Stimulated activated CD4-positive, alpha-beta T cell treated with anti-CD3 and anti-CD28 coated beads, Interleukin-1b, Interleukin-23, amount 100 ng/mL, for 4 hours (primary cell): ENCODE measurements at places on chromosomes 7 and 10.

- no peak for DNase-seq
Measured at GRCh38 chr7:41732436-41732785, 29.5 kb upstream of the INHBA start.

GRCh38 chr10:31702005-31702404, 226.6 kb downstream of the ARHGAP12 start:
- no peak for DNase-seq

- DNase-seq: no peak
Measured at GRCh38 chr10:12944931-12945330, 56.6 kb downstream of the CCDC3 start.

- no peak for DNase-seq
Measured at GRCh38 chr10:124894569-124895215, 47.2 kb upstream of the ZRANB1 start.

DNA sequence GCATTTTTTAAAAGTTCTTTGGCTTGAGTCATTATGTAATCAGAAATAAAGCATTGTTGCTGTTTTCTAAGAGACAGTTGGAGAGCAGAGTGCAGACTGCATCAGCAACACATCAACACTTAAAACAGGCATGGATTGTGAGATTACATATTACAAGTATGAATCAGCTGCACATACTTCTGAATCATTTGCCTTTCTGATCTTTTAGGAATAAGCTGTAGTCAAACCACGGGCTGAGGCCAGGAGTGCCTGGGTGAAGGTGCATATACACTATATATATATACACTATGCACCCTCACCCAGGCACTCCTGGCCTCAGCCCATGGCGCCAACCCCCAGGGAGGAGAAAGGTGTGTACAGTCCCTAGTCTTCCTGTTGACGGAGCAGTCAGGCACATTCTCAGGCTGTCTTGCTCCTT, 52.4 kb upstream of the DLX6 start:
- DNase-seq: no peak

DNA sequence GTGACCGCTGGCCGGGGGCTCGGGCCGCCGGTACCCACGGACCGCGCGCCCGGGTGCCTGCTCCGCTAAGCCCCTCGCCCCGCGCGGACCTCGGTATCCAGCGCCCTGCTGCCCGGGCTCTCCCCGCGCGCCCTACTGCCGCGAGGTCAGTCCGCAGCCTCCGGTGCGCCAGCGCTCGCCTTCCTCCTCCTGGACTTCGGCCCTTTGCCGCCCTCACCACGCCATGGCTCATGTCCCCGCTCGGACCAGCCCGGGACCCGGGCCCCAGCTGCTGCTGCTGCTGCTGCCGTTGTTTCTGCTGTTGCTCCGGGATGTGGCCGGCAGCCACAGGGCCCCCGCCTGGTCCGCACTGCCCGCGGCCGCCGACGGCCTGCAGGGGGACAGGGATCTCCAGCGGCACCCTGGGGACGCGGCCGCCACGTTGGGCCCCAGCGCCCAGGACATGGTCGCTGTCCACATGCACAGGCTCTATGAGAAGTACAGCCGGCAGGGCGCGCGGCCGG, 483 bp downstream of the GDF10 start:
- no peak for DNase-seq

DNA sequence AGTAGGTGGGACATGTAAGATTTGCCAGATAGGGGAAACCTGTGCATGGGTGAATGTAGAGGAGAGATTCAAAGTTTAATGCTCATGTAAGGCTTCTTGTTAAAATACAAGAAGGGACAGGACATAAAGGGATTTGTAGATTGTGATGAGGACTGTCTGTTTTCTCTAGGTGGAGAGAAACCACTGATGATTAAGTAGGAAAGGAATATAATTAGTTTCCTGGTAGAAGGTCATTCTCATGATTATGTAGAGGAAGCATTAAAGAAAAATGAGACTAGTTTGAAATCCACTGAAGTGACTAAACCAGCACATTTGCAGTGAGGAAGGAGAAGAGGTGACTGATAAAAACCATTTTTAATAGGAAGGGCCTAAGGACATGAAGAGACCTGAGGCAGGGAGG, 19.6 kb upstream of the MACC1 start:
- DNase-seq: no peak

DNA sequence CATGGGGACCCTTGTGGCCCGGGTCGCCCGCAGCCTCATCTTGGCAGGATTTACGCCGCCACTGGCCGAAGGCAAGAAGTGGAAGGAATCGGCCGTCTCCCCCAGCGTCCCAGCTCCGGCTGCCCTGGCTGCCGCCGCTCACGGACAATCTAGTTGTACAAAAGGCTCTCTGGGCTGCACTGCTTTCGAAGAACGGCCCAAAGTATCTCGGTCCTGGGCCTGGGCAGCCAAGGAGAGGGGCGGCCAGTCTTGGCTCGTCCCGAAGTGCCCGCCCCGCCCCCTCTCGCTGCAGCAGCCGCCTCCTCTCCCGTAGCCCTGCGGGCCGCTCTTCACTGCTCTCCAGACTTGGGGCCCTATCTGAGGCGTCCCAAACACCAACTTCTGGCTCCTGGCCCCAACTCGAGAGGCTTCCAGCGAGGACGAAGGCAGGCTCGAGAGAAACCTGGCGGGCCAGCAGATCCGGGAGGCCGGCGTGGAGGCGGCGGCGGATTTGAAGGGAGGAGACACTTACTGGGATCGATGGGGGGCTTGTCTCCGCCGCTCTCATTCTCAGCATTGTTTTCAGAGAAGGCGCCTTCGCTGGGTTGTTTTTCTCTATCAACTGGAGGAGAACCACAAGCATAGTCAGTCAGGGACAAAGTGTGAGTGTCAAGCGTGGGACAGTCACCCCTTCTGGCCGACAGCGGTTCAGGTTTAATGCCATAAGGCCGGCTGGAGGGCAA, 809 bp downstream of the HOXA9 start:
- DNase-seq: no peak
